PC-9 (cell line): ENCODE measurements at places on chromosomes 7 and 10. TPM values are rescaled to one million over a fixed set of nuclear protein-coding genes. Genes with fewer than 3 reads are reported as not detected.

SPDYE5 gene
- not detected in 2 replicates for total RNA-seq

SFTPA1 gene
- not detected in 2 replicates for total RNA-seq

DNA sequence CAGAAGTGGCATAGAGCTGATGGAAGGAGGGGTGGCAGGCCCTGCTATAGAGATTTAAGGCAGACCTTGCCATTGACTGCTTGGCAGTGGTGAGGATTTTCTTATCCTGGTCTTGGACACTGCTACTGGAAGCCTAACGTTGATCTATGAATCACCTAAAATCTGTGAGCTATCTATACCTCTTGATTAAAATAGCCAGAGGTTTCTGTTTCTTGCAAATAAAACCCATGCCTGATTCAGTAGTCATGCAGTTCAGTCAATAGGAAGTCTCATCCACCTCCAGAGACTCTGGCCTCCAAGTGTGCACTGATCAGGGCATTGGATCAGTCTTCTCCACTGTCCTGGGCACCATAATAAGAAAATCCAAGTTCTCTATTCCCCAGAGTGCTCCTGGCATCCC is 286.5 kb downstream of the PTEN start:
- no peak overlapping the region for H3K4me3 ChIP-seq
- no peak for DNase-seq
- H3K27ac ChIP-seq = no peak overlapping the region
- no peaks in the 10 kb centered on the region for H3K36me3 ChIP-seq

DNA sequence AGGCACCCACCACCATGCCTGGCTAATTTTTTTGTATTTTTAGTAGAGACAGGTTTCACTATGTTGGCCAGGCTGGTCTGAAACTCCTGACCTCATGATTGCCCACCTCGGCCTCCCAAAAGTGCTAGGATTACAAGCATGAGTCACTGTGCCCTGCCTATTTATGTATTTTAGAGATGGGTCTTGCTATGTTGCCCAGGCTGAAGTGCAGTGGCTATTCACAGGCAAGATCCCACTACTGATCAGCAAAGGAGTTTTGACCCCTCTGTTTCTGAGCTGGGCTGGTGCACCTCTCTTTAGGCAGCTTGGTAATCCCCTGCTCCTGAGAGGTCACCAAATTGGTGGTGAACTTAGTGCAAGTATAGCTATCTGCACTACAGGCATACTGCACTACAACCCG is 6.2 kb downstream of the ABHD11 start:
- H3K27ac ChIP-seq = no peak overlapping the region
- H3K36me3 ChIP-seq = peaks cover 13% of the 10 kb centered on the region; the same call in 1 of the 2 replicates
- H3K4me1 ChIP-seq = peaks cover 24% of the 10 kb centered on the region
- DNase-seq = no peak
- no peak overlapping the region for H3K4me3 ChIP-seq

DNA sequence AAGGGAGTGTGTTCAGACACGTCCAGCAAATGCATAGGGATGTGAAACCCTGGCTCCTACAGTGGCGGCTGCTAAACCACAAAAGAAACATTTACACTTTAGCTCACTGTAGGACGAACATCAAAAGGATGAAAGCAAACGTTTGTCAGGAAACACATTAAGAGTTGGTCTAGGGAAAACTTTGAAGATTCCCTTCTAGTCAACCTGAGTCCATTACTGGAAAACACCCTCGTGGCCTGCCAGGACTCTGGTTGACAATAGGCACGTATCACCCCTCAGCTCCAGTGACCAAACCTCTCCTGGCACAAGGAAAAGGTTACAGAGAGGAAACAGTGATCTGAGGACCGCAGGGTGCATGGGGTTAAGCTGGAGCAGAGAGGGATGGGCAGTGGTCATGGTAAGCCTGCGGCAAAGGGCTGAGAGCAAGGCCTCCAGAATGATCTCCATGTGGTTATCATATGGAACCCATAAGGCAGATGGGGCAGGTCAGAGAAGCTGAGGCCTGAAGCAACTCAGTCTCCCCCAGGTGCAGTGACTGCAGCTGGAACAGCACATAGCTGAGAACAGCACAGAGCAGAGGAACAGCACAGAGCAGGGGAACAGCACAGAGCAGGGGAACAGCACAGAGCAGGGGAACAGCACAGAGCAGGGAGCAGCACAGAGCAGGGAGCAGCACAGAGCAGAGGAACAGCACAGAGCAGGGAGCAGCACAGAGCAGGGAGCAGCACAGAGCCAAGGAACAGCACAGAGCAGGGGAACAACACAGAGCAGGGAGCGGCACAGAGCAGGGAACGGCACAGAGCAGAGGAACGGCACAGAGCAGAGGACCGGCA is 49.9 kb downstream of the CHST15 start:
- H3K36me3 ChIP-seq = 0 out of 2 replicates have a peak, but pooled peaks cover 5% of the 10 kb centered on the region

DNA sequence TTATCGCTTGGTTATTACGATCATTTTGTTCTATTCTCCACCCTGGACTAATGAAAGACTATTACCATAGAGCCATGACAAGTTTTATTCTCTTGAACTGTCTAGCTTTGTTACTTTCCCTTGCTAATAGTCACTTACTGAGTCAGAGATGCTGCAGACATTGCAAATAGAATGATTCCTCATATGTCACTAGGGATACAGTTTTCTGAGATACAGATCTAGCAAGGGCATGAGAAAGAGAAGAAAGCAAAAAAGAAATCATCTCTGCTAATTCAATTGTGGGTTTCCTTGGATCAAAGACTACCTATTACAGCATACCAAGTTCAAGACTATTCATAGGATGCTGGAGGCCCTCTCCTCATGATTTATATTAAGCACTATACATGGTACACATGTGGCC is 204.3 kb downstream of the MBL2 start:
- H3K4me1 ChIP-seq = peaks cover 7% of the 10 kb centered on the region
- DNase-seq = no peak
- H3K36me3 ChIP-seq = no peaks in the 10 kb centered on the region
- no peak overlapping the region for H3K4me3 ChIP-seq

DNA sequence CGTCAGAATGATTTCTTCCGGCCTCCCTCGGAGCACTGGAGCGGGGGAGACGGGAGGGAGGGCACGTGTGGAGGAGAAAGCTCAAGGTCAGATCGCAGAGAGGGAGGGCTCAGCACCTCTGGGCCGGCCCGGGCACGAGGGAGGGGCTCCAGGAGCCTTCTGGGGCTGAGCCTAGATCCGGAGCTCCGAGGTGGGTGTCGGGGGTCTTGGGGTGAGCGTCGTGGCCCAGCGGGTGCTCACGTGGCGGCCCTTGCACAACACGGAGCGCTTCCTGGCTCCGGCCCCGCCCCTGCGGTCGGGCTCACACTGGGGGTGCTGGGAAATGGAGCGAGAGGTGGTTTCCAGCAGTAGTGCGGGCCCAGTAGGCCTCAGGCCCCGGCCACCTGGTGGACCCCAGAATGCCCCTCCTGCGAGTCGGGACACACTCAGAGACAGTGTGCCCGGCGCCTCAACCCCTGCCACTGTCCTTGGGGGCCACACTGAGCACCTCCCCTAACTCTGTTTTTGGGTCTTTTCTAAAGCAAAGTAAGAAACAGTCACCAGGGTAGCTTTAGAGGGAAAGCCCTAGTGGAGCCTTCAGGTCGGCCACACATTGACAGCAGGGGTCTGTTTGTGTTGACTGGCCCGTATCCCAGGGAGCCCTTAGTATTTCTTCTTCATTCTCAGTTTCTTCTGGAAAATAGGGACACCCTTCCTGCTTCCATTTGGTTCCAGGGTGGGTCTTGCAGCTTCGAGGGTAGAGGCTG is 798 bp downstream of the PPIF start:
- no peaks in the 10 kb centered on the region for H3K27me3 ChIP-seq
- DNase-seq = peak; percentile 50
- peaks cover 44% of the 10 kb centered on the region for H3K36me3 ChIP-seq
- H3K4me3 ChIP-seq = peak overlapping the region; percentile 87
- peaks cover 27% of the 10 kb centered on the region for H3K4me1 ChIP-seq

- H3K4me3 ChIP-seq = no peak overlapping the region
- H3K27ac ChIP-seq = peak overlapping the region; percentile 31; the same call in 1 of the 2 replicates
- H3K27me3 ChIP-seq = no peaks in the 10 kb centered on the region
- H3K36me3 ChIP-seq = no peaks in the 10 kb centered on the region
- DNase-seq = no peak
These were observed 168.2 kb downstream of the SND1 start for GRCh38 chr7:127819975-127820731.

DNA sequence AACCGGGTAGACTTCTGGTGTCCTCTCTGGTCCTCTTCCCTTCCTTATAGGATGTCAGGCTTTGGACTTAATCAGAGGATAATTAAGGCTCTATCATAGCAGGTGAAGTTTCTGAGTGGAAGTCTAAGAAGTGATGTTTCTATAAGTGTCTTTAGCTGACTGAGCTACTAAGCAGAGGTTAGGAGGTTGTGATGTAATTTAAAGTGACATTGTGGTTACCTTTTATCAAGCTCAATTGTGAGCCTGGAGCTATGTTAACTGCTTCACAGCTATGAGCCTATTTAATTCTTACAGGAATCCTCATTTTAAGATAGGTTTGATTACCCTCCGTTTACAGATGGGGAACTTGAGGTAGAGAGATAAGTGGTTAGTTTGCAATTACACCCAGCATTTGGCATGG is 365.1 kb downstream of the AUTS2 start:
- H3K36me3 ChIP-seq = no peaks in the 10 kb centered on the region
- no peak overlapping the region for H3K4me3 ChIP-seq
- DNase-seq = no peak
- H3K4me1 ChIP-seq = no peaks in the 10 kb centered on the region
